ENCODE measurements at places on chromosomes 16 and 17.

- no peak for DNase-seq
Measured at GRCh38 chr17:44203731-44204440, 4.2 kb upstream of the ATXN7L3 start.

DNA sequence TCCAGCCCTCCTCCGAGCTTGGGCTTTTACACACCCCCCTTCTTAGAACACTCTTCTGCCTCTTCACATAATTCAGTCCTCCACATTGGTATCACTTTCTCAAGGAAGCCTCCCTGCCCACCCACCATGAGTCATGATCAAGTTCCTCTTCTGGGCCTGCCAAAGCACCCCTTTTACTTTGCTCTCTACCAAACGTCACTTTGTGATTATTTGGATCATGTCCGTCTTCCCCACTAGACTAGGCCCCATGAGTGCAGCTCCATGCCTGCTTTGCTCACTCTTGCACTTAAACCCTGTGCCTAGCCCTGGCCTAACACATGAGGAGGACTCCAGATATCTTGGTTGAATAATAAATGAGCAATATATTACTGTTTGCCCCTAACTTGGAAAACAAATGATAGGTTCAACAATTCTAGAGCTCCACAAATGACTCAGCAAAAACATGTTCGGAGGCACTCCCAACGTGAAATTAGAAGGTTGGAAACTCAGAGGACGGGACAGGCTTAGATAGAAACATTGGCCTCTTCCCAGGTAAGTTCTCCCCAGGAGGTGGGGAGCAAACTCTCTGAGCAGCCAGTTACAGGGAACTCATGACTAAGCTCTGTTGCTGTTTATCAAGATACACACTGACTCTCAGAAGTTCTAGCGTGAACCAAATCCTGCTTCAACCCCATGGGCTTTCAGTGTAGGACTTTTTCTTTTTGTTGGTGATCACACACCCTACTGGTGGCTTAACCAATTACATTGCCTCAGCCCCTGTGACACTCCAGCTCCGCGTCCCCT lies 28.3 kb downstream of the G6PC1 start:
- DNase-seq = peak; percentile 42

DNA sequence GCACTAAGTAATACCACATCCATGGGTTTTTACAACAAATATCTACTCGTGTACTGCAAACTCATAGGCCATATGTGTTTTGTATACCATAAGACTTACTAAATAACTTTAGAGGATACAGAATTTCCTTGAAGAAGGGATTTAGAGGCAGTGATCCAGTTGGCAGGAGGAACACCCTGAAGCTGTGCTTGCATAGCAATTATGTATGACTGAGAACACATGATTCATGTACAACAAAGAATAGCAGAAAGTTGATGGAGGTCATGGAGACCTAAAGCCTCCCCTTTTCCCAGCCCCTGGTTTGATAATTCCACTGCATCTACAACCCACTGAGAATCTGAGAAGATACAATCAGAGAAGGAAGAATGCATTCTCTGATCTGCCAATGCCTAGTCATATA lies 83.8 kb upstream of the PMFBP1 start:
- no peak for DNase-seq

DNA sequence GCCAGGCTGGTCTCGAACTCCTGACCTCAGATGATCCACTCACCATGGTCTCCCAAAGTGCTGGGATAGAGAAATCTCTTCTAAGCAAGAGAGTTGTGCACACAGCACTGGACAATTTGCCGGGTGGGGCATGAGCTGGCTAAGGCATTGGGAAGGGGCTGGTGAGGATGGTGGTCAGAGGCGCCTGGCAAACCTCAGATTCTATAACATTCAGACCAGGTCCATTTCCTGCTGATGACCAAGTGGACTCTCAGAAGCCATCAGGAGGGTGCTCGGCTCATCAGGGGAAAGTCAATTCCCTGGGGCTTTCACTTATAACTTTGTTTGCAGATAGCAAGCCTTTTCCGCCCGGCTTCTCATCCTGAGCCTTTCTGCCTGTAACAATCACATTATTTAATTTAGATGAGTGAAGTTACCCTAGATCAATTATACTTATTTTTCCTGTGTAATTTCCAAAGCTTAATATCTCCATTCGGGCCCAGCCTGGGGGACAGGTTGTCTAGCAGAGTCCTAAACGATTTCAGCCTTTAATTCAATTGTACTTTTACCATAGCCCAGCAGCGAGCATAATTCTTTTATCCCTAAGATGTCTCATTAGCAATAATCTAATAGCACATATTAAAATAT lies 15.0 kb upstream of the SLC6A2 start:
- no peak for DNase-seq

- no peak for DNase-seq
Measured at GRCh38 chr17:28391401-28391800, 14.6 kb downstream of the SLC46A1 start.
